Fibroblast of skin of left biceps (primary cell): ENCODE measurements at places on chromosomes 7 and 10.

DNA sequence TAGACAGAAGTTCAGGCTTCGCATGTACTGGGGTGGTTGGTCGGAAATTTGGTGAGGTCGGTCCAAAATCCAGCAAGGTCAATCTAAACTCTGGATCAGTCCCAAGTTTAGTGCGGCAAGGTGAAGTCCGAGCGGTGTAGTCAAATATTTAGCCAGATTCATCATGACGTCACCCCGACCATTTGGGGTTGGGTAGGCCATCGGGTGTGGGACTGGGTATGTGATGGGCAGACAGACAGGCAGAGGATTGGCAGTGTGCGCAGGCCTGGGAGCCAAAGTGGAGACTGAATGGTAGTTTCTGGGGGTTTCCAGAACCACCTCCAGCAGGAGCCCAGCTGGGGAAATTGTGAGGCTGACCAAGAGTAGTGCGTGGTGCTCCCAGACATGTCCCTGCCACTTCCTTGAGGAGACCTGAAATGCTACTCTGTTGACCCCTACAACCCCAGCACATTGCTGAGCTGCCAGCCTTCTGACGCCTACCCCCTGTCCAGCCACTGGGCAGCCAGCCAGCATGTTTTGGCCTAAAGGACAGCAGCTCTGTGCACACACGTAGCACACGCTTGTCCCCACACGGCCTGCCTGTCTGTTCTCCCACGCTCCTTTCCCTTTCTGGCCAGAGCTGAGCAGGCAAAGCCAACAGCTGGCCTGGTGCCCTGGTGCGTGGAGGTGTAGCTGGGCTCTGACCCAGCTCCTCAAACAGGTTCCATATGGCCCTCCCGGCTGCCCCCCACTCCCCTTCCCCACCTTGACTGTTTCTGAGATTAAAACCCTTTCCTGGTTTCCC lies 55.9 kb downstream of the FAM241B start:
- no peak for DNase-seq

GRCh38 chr7:74632505-74632904 lies 25.0 kb upstream of the GTF2I start:
- DNase-seq: no peak

- DNase-seq: no peak
Measured at GRCh38 chr10:91220954-91221675, 652 bp downstream of the PCGF5 start.

GRCh38 chr10:79143879-79144278 lies 75.1 kb downstream of the ZMIZ1 start:
- no peak for DNase-seq

DNA sequence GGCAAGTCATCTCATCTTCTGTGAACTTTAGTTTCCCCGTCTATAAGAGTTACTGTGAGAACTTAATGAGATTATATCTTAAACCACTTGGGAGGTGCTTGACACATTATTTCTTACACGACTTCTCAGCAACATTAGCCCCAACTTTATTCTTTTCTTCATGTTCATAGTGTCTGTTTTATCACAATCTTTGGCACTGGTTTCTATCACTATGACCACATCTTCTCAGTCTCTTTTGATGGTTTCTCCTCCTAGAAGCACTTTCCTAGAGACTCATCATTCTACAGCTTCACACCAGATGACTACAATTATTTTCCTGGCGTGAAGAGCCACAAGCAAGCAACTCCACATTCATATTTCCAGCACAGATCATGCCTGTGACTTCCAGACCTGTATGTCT lies 26.5 kb upstream of the BET1 start:
- DNase-seq: no peak

DNA sequence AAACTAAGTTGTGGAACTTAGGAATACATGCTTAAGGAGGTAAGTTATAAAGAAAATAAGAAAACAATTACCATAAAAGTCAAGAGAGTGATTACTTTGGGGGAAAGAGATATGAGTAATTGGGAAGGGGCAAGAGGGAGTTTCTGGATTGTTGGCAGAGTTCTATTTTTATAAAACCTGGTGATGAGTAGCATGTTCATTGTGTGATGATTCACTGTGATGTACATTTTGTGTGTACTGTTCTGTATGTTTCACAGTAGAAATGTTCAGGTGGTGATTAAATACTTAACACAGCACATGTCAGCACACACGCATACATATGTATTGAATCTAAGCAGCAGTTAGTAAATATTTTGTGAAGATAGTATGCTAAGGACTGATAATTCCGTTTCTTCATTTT lies 9.7 kb upstream of the OIT3 start:
- no peak for DNase-seq

- DNase-seq: no peak
Measured at GRCh38 chr7:158256091-158256816, 331.4 kb downstream of the PTPRN2 start.

- no peak for DNase-seq
Measured at GRCh38 chr10:47255033-47255813, 44.8 kb upstream of the GDF10 start.

DNA sequence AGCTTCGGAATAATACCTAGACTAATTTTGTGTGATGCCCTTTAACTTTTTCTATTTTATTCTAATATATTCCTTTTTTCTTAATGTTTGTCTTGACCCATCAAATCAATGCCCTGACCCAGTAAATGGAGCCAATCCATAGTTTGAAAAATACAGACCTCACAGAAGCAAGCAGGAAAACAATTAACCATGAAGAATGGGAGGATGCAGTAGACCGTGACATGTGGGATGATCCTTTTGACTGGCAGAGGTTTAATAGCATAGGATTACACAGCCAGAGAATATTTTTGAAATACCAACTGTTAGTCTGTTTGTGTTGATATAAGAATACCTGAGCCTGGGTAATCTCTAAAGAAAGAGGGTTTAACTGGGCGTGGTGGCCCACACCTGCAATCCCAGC lies 142.6 kb upstream of the NEBL start:
- no peak for DNase-seq

- no peak for DNase-seq
Measured at GRCh38 chr7:134548877-134549276, at the start of gene AKR1B15. Gene AKR1B15, plus strand, starts transcription at chr7:134549110. Its CDS starts 15,510 bp downstream, at chr7:134564620.

DNA sequence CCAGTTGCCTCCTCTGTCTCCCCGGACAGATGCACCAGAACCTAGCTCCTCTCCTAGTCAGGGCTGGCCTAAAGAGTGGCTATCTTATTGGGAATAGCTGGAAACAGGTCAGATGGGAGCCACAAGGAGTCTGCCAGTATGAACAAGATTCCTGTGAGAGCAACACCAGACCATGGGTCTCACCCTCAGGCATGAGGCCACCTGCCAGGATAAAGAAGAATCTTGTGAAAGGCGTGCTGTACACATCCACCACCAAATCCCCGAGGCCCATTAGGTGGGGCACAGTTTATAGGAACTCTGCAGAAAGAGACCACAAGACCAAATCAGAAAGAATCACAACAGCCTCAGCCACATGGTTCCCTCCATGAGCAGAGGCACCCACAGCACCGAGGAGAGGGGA lies 325.9 kb downstream of the TNS3 start:
- no peak for DNase-seq

GRCh38 chr7:90579181-90579688 lies 16.9 kb upstream of the CDK14 start:
- peak; percentile 56 for DNase-seq

- no peak for DNase-seq
Measured at GRCh38 chr7:130938661-130939060, 204.7 kb upstream of the KLF14 start.

GRCh38 chr7:95467912-95468607 lies 17.7 kb upstream of the ASB4 start:
- no peak for DNase-seq

DNA sequence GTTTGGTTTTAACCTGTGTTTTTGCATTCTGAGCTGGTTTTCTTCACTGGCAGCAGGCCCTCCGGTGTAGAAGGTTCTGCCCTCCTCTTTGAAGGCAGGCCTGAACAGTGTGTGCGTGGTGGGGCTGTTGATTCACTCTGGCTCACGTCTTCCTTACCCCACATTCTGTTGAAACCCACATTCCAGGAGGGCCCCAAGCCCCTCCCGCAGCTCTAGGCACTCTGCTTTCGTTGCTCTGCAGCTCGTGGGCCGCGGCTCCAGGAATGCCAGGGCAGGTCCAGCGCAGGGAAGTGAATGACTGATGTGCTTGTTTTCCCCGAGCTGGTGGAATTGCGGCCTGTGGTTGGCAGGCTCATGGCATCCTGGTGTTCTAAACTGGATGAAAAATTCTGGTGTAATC lies 49.0 kb downstream of the HTRA1 start:
- DNase-seq: no peak

GRCh38 chr7:48298779-48299178 lies 127.5 kb downstream of the ABCA13 start:
- DNase-seq: no peak

DNA sequence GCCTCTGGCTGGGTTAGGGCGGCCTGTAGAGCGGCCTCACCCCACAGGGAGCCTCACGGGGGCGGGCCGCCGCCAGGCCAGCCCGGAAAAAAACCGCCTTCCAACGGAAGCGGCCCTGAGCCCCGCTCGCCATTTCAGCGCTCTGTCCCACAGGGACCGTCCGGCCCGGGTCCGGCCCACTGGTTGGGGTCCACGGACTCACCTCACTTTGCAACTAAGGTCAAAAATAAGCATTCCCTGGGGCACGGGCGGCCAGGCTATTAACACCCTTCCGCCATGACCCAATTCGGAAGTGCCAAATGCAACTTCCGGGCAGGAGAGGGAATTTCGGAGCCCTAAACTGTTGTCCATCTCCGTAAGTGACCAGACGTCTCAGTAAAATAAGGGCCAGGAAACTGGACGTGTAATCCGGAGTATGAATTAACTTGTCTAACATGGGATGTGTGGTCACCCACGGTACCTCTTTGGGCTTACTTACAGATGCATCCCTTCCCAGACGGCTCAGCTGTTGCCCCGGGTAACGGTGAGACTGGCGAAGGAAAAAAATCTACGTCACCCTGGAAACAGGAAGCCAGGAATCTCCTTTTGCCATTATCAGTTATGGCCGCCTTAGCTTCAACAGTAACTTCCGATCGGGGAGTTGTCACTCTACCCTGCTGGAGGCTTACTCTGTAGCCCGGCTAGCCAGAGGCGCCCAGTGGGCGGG lies at the start of gene BBIP1:
BBIP1 (minus strand) TSS at position 538 of the 706 bp plus-strand sequence. CDS start 1,023 bp downstream, outside the sequence.
- DNase-seq: peak; percentile 100
